ENCODE measurements at places on chromosomes 12 and 14.

GRCh38 chr12:104577581-104577981, 120.8 kb downstream of the CHST11 start:
- no peak for DNase-seq

DNA sequence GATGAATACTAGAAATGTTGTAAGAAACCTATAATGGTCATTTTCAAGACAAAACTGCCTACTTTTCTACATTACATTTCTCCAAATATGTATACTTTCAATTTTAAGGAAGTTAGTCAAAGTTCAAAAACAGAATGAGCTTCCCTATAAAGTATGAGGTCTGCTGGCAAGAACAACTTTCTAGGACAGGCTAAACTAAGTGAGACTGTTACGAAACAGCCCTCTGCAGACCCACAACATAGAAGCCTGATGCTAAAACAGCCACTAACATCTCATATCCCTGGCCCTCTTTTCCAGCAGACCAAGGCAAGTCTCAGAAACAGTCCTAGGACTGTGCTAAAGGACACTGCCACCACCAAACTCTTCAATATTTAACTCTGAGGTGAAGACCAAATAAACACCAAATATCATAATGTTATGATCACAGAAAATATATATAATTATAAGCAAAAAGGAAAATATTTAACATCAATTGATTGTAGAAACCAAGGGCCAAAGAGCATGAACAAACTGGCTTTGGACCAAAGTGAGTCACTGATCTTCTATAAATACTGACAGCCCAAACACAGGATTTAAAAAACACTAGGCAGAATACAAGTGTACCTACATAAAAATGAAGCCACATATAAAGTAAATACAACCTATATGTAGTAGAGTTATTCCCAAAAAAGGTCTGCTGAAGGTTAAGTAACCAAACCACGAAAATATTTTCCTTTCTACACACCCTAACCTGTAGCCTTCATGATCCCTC, 27.7 kb downstream of the PPP4R3A start:
- no peak for DNase-seq

DNA sequence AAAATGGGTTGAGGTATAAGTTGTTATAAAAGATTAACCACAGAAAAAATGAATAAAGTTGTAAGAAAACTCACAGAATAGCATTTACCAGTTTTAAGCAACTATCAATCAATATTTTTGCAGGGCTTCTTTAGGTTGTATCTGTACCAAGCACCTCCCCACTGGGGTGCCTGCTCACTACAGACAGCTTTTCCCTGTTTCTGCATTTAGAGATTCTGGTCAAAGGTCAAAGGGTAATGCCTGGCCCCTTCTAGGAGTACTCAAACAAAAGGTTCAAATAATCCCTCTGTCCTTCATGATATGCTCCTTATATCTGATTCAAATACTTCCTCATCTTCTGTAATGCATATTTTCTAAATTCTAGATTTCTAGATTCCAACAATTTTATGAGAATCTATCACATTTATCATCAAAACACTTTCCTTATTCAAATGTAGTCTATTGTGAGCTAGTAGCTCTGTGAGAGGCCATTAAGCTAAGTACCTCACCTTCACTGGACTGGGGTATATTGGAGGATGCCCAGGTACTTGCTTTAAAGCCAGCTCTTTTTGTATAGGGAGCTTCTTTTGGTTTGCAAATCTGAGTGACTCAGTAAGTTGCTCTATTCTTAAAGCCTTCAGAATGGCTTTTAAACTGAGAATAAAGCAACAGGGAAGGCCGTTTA, 120.7 kb upstream of the PTPRB start:
- no peak for DNase-seq

DNA sequence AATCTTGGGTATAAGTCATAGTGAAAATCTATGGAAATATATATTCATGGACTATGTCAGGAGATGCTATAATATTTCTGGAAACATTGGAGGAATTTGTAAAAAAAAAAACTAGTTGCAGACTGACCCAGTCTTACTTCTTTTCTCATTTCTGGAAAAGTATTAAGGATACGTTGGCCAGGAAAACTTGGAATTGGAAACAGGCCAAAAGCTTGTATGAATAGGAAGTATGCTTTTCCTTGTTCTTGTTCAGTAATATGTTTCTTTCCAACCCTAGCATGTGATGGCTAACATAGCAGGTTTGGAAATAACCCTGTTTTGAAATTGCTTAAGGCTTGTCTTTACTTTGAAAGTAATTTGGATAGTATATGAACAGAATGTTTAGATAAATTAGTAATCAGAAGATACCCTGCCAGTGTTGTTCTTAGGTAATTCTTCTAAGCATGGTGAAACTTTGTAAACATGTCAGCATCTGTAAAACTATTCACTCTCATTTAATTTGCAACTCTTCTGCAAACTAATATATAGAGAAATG, 316.2 kb downstream of the NPAS3 start:
- DNase-seq: no peak

GRCh38 chr12:96326628-96327227, 73.5 kb downstream of the CDK17 start:
- no peak for DNase-seq

GRCh38 chr12:124523071-124523470, 44.3 kb downstream of the NCOR2 start:
- no peak for DNase-seq

DNA sequence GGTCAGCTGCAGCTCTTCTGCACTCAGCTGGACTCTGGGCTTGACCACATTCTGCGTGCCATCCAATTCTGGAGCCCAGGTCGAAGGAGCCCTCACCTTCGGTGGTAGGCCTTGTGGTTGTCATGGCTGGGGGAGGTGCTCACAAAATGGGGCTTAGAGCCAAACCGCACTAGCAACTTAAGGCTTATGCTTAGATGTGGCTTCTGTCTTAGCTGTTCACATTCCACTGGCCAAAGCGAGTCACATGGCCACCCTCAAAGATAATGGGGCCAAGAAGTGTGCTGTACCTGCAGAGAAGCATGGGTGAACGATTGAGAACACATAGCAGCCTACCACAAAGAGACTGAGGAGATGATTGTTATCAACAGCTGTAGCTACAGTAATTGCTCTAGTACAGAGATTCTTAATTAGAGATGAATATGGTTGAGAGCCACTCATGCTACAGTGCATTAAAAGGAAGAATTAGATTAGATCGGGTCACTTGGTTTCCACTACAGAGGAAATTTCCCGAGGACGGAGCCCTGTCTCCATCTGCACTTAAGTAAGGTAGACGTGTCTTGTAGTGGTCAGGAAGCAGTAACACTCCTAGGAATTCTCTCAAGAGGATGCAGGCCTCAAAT, 334.6 kb upstream of the FKBP4 start:
- no peak for DNase-seq

DNA sequence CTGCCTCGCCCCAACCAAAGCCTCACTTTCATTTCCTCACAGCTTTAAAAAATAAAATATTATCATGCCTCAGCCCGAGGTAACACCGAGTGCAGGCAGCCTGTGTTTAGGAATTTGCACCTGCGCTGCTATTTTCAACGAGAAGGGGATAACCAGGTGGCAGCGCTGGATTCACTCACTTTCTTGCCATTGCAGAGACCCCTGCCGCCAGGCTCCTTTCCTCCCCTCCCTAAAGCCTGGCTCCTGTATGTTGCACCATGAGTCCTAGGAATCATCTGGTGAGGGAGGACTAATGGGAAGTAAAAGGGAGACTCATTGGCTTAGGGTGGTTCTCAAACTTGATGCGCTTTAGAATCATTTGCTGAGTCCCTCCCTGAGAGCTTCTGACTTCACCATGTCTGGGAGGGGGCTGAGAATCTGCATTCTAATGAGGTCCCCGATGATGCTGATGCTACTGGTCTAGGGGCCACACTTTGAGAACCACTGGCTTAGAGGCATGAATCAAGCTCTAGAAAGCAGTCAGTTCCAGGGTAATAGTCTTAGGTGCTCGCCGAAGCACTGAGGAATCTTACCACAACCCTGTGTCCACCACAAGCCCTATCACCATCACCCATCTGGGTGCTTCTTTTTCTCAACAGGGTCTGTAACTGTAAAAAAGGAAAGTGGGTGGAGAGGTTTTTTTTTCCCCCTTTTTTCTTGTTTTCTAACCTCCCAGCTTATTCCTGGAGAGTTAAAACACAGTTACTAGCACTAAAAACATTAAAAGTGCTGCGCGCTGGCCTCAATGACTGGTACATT, 83.8 kb downstream of the SLC38A1 start:
- DNase-seq: no peak

DNA sequence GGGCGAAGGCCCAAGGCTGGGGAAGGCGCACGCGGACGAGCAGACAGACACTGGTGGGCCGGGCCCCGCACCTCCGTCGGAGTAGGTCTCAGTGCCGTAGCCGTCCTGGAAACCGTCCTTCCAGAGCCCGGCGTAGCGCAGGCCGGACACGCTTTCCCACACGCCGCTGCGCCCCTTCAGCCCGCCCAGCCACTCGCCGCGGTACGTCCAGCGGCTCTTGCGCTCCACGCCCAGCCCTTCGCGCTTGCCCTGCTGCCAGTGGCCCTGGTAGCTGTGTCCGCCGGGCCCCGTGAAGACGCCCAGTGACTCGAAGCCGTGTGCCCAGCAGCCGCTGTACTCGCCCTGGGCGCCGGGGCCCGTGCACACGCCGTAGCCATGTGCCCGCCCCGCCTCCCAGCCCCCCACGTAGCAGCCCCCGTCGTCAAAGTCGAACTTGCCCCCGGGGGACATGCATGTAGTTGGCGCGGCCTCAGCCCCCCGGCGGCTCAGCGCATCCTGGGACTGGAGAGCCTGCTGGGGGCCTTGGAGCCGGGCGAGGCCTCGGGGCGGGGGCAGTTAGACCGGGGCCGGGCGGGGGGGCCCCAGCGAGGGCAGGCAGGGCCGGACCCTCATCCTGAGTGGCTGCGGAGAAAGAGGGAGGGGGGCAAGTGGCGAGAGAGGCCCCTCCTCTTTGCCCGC, 1.4 kb downstream of the JPH4 start:
- DNase-seq: no peak

GRCh38 chr12:94676922-94677321, 26.6 kb upstream of the TMCC3 start:
- DNase-seq: no peak

- no peak for DNase-seq
These were observed 109.8 kb upstream of the DNM1L start for GRCh38 chr12:32569259-32569658.

- DNase-seq: no peak
These were observed 36.7 kb downstream of the TBC1D15 start for GRCh38 chr12:71876137-71876799.

DNA sequence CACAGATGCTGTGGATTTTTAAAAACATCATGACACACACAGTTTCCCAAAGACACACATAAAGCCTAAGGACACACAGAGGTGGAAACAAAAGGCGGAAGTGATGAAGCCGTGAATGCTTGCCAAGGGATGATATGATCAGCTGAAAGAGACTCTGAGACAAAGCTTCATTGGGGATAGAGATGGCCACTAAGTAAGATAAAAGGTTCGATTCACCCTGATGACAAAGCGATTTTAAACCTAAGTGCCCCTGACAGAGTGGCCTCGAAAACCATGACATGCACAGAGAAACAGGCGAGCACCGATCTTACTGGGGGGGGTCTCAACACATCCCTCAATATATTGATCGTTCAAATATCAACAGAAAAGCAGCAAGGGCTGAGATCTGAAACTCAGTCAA, 20.3 kb upstream of the EIF5 start:
- no peak for DNase-seq

DNA sequence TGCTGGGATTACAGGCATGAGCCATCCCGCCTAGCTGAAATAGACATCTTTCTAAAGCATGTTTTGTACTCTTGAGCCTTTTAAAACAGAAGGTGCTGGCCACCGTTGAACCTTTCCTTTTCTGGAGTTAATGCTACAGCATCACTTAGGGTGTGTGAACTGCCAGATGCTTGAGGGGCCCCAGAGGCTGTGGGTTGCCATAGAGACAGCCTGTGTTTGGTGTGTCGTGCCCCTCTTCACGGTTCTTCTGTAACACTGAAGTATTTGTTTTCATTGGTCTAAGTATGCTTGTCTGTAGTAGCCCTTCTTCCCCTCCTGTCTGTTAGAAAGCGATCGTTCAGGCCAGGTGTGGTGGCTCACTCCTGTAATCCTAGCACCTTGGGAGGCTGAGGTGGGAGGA, 30.8 kb downstream of the PLEKHG3 start:
- no peak for DNase-seq

- no peak for DNase-seq
These were observed 14.0 kb upstream of the CD9 start for GRCh38 chr12:6185961-6186827.

- DNase-seq: no peak
These were observed 64.7 kb upstream of the ATF1 start for GRCh38 chr12:50699154-50699553.

DNA sequence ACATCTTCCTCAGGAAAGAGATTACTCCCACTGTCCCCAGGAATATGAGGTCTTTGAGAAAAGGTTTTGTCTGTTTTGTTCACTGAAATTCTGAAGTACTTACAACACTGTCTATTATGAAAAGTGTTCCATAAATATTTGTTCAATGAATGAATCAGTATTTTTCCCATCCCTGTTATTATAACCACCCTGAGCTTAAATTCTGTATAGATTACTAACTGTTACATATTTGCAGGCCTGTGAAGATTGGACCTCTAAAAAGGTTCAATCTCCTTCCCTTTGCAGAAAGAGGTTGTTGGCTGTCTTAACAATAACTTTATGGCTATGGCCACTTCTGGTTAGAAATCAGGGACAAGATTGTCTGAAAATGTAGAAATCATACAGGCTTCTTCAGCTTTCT, 174.5 kb upstream of the NPAS3 start:
- no peak for DNase-seq

GRCh38 chr12:15530361-15530760, 208.1 kb downstream of the PTPRO start:
- no peak for DNase-seq

DNA sequence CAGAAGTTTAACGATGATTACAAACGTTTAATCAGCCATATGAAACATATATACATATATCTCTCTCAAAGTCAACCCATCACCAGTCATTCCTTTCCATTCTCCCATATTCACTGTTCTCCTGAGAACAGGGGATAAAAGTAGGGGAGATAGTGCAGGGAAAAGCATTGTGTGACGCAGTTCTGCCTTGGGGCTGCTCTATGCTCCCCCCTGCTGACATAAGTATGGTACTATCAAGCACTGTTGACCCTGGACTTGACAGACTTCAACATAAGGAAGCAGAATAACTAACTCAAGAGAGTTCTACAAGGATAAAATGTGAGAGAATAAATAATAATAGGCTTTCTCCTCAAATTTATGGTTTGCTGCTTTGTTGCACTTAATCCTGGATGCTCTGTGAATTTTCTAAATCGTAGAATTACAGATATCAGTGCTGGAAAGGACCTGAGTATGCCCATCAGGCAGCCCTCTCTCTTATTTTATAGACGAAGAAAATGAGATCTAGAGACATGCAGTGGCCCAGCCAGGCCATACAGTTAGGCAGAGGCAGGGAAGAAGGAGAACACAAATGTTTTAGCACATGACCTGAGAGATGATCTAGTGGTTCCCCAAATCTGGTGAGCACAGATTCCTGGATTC, 87.2 kb downstream of the SCN8A start:
- DNase-seq: no peak

DNA sequence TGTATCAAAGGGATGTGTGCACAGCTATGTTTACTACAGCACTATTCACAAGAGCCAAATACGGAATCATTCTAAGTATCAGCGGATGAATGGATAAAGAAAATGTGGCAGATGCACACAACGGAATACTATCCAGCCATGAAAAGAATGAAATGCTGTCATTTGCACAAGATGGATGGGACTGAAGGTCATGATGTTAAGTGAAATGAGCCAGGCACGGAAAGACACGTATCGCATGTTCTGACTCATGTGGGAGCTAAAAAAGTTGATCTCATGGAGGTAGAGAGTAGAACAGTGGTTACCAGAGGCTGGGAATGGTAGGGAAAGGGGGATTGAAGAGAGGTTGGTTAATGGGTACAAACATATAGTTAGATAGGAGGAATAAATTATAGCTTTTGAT, 25.9 kb upstream of the ISM2 start:
- no peak for DNase-seq

GRCh38 chr12:63151623-63152320, 771 bp upstream of the AVPR1A start:
- no peak for DNase-seq

Measured in activated CD4-positive, alpha-beta T cell treated with anti-CD3 and anti-CD28 coated beads for 24 hours (primary cell).